ENCODE measurements at places on chromosomes 12 and 14.
A peak's percentile ranks its signal among the peaks of the same experiment; 100 is the strongest.

GRCh38 chr12:79921786-79922185 lies 13.1 kb downstream of the PPP1R12A start:
- DNase-seq, result no peak

DNA sequence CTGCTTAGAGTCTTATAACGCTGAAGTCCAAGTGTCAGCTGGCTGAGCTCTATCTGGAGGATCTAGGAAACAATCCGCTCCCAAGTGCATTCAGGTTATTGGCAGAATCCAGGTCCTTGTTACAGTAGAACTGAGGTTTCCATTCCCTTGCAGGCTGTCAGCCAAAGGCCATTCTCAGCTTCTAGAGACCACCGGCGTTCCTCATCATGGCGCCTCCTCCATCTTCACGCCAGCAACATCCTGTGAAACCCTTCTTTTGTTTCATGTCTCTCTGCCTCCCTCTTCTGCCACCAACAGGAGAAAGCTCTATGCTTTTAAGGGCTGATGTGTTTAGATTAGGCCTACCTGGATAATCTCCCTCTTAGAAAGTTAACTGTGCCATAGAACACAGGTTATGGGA lies 133.0 kb upstream of the RASSF8 start:
- no peak for DNase-seq

DNA sequence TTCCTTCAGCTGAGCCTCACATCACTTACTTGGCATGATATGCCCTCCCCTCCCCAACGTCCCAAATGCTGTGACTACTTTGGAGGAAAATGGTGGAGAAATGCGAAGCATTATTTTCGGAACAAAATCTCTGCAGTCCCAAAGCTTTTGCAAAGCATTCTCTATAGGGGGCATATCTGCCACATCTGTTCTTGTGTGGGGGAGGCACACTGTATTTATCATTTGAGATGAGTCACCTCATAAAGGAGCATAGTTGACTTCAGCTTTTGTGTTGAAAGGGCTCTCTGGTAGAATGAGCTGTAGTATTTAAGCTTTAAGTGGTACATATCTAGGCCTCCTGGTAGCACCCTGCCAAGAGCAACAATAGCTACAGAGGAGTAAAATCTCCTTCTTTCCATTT lies 447.5 kb downstream of the ADAMTS20 start:
- DNase-seq, result no peak

- DNase-seq, result no peak
Observed at GRCh38 chr12:33670284-33670683, 230.7 kb upstream of the SYT10 start.

DNA sequence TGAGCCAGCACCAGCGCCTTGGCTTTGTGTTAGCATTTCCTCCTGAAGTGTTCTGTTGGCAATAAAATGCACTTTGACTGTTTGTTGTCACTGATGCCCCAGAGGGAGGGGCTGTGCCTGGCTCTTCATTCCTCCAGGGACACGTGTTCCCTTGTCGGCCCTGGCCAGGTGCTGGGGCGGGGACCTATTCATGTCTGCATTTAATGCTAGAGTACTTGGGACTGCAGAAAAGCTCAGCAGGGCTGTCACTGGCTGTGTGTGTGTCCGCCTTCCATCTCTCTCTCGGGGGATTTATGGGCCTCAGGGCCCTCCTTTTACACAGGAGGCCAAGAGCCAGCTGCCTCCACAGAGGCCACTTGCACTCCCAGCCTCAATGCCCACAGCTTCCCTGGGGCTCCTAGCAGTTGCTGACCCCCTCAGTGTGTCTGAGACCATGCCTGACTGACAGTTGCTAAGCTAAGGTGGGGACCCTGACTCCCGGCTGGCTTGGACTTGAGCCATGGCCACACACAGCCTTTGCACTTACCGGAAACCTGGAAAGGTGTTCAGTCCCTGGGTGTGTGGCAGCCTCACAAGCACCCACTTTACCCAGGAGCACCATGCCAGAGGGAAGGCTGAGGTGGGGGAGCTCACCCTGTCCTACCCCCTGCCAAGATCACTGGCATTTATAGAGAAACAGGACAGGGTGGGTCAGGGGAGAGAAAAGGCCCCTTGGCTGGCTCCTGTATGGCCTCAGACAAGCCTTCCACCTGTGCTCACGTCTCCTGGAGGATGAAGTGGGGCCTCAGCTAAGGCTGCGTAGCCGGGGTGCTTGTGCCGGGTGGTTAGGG lies 27.8 kb downstream of the HIP1R start:
- DNase-seq, result peak; percentile 8

GRCh38 chr14:50666772-50667683 lies 1.1 kb downstream of the SAV1 start:
- peak; percentile 9 for DNase-seq

DNA sequence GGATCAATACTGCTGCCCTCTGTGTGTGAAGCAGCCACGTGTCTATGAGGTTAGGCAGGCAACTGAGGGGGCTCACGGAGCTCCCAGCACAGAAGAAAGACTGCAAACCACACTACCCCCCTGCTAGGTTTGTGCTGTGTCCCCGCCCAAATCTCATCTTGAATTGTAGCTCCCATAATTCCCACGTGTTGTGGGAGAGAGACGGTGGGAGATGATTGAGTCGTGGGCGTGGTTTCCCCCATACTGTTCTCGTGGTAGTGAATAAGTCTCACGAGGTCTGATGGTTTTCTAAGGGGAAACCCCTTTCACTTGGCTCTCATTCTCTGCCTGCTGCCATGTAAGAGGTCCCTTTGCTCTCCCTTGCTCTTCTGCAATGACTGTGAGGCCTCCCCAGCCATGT lies 68.6 kb downstream of the ACTN1 start:
- DNase-seq, result no peak

DNA sequence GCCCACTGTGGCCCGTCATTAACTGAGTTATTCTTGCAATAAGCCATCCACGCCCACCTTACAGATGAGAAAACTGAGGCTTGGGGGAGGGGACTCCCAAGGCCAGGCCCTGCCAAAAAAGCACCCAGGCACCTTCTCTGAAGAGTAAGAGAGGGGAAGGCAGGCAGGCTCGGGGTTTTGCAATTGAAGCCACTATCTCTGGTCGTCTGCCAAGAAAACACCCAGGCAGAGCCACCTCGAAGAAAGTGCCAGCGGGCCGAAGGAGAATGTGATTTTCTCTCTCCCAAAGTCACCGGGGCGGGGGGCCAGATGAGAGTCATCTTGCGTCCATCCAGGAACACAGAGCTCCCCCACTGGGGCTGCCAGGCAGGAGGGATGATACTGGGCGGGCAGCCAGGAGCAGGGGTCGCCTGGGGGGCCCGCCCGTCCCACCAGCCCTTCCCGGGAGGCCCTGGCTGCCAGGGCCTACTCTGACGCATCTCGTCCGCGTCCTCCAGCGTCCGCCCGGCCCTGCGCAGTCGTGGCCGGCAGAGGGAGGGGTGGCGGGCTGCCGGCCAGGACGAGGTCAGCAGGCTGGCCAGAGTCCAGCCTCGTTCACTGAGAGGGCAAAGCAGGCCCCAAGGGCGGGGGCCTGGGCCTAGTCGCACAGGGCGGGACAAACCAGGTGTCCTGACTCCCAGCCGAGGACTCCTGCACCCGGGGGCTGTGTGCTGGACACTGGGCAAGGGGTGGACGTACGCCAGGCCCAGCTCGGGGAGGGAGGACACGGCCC lies 74.3 kb downstream of the RFLNA start:
- no peak for DNase-seq

DNA sequence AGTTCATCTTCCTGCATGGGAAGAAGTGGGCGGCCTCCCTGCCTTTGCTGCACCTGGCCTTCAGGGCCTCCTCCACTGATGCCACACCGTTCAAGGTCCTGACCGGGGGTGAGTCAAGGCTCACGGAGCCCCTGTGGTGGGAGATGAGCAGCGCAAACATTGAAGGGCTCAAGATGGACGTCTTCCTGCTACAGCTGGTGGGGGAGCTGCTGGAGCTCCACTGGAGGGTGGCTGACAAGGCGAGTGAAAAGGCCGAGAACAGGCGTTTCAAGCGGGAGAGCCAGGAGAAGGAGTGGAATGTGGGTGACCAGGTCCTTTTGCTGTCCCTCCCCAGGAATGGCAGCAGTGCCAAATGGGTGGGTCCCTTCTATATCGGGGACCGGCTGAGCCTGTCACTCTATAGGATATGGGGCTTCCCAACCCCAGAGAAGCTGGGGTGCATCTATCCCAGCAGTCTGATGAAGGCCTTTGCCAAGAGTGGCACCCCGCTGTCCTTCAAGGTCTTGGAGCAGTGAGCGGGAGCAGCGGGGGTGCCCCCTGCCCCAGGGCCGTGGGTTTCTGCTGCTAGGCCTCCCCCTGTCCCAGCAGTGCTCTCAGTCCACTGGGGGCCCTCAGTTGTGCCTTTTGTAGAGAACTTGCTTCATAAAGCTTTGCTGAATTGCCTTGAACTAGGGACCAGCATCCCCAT lies 12.4 kb downstream of the CBLN3 start:
- no peak for DNase-seq

DNA sequence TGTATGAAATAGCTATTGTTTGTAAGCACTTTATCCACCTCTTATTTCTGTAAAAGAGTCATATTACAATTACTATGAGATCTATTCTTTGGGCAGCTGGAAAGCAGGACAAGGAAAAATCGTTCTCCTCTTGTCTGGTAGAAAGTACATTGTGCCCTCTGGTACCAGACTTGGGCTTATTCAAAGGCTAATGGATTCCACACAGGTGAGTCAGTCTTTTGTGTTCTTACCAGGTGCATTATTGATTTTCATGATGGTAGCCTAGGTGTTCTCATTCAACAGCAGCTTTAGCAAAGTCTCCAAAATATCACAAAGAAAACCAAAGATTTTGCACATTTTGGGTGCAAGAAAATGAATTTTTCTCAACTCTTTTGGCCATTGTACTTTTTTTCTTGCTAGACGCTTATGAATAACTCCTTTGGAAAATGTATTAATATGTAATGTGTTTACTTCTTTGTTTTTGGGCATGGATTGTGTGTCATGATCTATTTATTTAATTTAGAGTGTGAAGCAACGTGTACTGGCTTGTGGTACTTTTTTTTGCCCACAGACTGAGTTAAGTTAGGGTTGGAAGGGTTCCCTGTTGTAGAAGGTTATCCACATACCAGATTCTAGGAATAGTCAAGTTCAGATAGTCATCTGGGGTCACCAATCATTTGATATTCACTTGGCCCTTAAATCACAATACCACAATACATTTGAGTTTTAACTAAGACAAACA lies 26.2 kb downstream of the MNAT1 start:
- peak; percentile 86 for DNase-seq
